Aortic smooth muscle cell (primary cell): ENCODE measurements at places on chromosomes 7 and 10. TPM values are rescaled to one million over a fixed set of nuclear protein-coding genes. Genes with fewer than 3 reads are reported as not detected.

The TSPAN12 gene
- total RNA-seq: 2.2 and 4.0 TPM in 2 replicates

The EBF3 gene
- 0.81 and 1.7 TPM in 2 replicates for total RNA-seq

The COL28A1 gene
- 0.06 and 0.13 TPM in 2 replicates for total RNA-seq

The GDF2 gene
- total RNA-seq: not detected in 2 replicates

The PAPOLB gene
- total RNA-seq: 0.13 and 0.19 TPM in 2 replicates

The TAS2R16 gene
- not detected in 2 replicates for total RNA-seq

The KCNH2 gene
- total RNA-seq: under 0.01 TPM in 1 of 2 replicates, not detected in the other

The SPACDR gene
- 0.25 and 0.79 TPM in 2 replicates for total RNA-seq

The ALOX5 gene
- not detected in 2 replicates for total RNA-seq

The RBP3 gene
- total RNA-seq: not detected in 2 replicates

The CPVL gene
- 0.13 TPM in 1 of 2 replicates, not detected in the other for total RNA-seq

The GARS1 gene
- total RNA-seq: 153 and 164 TPM in 2 replicates

The RPP38 gene
- total RNA-seq: 8.7 and 12.2 TPM in 2 replicates

The SFRP5 gene
- not detected in 2 replicates for total RNA-seq
